Stimulated activated CD8-positive, alpha-beta memory T cell treated with anti-CD3 and anti-CD28 coated beads, Interleukin-2, amount 100 ng/mL, for 48 hours (primary cell): ENCODE measurements at places on chromosomes 11 and 22.

DNA sequence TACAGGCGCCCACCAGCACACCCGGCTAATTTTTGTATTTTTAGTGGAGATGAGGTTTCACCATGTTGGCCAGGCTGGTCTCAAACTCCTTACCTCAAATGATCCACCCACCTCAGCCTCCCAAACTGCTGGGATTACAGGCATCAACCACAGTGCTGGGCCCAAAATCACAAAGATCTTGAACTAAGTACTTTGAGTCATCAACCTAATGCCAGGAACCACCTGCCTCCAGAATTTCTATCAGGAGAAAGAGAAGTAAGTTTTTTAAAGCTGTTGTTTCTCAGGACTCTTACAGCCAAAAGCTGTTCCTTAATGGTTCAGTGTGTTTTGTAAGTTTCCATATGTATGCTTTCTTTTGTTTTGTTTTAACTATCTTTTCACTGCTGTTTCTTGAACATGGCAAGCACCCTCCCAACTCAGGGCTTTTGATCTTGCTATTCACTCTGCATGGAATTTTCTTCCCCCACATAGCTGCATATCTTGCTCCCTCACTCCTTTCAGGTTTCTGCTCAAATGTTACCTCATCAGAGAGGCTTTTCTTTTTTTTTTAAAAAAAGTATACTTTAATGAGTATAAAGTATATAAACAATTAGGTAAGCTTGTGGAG, 6.0 kb upstream of the PAK1 start:
- no peak for DNase-seq

DNA sequence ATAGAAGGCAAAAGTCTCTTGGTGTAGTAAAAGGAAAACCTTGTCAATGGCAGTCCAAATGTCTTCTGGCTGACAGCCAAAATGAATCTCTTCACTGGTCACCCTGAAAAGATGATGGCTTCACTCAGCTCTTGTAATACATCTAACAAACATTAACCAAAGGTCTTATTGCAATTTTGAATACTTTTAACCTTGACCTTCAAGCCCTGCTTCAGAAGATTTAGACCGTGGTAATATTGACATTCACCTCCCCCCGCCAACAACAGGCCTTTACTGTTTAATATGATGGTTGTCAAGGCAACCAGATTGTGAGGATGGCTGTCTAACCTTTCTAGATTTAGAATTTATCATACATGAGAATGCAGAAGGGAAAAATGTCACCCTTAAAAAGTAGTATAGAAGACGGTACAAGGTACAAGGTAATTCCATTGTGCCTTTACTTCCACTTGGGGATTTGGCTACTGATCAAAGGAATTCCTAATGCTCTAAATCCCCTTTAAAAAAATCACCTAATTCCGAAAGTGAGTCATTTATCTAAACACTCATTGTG, 342.3 kb downstream of the LARGE1 start:
- no peak for DNase-seq

DNA sequence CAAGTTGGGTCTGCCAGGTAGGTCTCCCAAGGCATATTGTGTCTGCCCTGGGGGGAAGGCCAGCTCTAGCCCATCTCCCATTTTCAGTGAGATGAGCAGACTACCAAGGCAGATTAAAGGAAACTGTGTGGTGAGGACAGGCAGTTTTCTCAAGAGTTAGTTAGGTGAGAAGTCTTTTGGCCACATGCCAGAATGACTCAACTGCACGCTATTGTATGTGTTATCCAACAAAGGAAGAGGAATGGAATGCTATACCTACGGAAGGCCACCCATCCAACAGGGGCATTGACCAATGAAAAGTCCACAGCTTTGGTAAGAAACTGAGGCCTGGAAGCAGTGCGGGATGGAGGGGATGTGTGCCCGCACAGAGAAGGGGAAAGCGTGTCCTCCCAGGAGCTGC, 941.7 kb downstream of the NTM start:
- DNase-seq, result no peak

DNA sequence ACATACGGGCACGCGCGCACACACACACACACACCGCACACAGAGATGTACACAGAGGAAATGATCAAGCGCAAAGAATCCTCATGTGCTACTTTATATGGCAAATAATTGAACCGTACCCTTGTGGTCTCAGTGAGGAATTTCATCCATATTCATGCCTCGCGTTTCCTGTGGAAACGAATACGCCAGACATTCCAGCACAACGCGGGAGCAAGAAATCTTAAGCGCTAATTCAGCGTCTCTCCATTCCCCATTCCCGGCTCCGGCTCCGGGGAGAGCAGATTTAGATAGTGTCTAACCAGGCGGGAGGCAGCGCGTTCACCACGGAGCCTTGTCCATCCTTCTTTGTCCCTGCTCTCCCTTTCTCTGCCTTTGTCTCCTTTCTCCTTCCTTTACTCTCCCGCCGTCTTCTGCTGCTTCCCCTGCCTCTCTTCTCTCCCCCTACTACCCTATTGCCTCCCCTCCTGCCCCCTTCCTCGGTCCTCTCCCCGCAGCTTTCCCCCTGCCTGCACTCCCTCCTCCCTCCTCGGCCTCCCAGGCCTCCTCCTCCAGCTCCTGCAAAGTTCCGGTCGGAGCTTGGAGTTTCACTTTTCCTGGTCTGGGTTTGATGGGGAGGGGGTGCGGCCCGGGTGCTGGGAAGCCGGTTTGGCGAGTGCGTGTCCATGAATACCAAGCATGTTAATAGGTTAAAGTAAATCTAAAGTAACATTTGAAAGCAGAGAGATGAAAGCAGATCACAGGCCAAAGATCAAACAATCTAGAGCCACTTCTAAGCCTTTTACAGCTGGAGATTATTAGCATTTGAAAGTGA, 579.3 kb downstream of the BUD13 start:
- no peak for DNase-seq

GRCh38 chr22:27794226-27794625, 7.3 kb downstream of the MN1 start:
- no peak for DNase-seq
